Stimulated activated CD8-positive, alpha-beta memory T cell treated with anti-CD3 and anti-CD28 coated beads, Interleukin-7, amount 100 ng/mL, for 1 hour (primary cell): ENCODE measurements at places on chromosomes 2 and 18.

GRCh38 chr2:226720948-226721347 lies 78.7 kb downstream of the IRS1 start:
- no peak for DNase-seq

DNA sequence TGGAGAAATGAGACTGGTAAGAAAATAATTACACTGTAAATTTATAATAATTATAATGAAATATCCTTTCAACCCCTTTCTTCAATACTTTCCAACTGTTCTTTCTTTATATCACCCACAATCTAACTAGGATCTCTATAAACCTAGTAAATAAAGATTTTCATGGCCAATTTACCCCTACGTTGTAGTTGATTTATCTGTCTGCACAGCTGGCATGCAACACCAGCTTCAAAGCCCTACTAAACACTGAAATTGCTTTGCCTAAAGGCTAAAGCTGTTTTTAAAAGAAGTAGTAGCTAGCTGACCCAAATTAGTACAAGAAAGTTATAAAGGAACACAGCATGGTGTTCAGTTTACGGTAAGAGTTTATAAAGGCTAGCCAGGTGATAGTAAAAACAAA lies 140.1 kb downstream of the NOL4 start:
- DNase-seq = no peak

DNA sequence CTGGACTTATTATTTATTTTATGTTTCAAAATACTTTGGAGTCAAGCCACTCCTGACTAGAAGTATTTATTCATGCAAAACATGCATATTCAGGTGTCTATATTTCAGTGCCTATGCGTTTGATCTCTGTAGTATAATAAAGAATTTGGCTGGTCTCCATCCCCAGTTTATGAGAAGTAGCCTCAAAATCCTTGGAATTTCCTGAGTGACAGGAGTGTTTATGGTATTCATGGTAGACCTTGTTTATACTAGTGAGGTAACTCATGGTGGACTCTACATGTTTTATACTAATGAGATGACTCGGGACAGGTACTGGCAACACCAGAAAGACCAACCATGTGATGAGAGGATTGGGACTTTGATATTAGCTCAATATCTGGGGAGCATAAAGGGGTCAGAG lies 43.9 kb upstream of the CSRNP3 start:
- no peak for DNase-seq

DNA sequence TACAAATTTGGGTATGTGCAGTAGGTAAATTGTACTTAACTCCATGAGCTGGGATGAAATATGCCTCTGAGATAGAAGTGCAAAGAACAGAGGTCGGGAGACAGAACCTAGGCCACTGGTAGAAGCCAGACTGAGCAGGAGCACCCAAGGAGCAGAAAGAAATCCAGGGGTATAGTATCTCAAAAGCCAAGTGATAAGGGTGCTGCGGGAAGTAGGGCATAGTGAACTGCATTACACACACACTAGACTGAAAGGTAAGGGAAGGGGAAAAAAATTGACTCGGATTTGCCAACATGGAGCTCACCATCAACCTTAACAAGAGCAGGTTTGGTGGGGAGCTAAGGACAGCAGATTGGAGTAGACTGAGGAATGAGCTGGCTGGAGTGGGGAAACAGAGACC lies 89.3 kb upstream of the TMEM247 start:
- no peak for DNase-seq

- no peak for DNase-seq
Measured at GRCh38 chr2:45218931-45219339, 209.7 kb upstream of the SIX2 start.

DNA sequence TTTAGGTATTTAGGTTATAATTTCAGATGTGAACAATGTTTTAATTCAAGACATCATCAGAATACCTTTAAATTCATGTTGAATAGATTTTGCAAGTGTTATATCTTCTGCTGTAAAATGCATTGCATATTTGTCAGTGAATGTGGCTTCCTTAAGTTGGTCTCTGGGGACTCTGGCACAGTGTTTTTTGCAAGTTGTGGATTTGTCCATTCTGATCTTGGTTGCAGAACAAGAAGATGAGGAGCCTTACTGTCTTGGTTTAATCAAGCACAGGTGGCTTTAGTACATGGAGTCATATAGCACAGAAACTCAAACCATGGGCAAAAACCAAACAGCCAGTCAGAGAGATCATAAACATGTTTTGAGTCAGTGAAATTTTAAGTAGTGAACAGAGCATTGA lies 135.7 kb downstream of the ARHGAP28 start:
- no peak for DNase-seq

DNA sequence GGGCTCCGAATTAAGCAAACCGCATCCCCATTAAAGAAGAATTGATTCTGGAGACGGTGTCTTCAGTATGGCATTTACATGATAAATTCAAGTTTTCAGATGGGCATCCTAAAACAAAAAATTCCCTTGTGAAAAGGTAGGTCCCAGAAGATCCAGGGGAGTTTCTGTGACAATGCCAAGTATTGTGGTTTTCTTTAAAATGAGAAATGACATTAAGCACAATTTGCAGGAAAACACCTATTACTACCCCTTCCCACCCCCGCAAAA lies 689 bp upstream of the YWHAQ start:
- DNase-seq = no peak

DNA sequence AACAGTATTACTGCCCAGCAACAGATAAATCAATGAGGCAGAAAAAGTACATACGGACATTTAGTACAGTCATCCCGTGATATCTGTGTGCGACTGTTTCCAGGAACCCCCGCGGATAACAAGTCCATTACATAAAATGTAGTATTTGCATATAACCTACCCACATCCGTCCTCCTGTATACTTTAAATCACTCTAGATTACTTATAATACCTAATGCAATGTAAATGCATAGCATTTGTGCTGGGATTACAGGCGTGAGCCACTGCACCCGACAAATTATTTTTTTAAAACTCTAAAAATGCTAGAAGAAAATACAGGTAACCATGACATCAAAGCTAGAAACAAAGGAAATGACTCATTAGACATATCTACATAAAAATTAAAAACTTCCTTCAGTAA lies 91.6 kb downstream of the FAM161A start:
- DNase-seq = no peak

GRCh38 chr2:181697571-181697970 lies 17.3 kb upstream of the NEUROD1 start:
- no peak for DNase-seq

- DNase-seq = no peak
Measured at GRCh38 chr18:73896685-73897084, 250.9 kb downstream of the FBXO15 start.

DNA sequence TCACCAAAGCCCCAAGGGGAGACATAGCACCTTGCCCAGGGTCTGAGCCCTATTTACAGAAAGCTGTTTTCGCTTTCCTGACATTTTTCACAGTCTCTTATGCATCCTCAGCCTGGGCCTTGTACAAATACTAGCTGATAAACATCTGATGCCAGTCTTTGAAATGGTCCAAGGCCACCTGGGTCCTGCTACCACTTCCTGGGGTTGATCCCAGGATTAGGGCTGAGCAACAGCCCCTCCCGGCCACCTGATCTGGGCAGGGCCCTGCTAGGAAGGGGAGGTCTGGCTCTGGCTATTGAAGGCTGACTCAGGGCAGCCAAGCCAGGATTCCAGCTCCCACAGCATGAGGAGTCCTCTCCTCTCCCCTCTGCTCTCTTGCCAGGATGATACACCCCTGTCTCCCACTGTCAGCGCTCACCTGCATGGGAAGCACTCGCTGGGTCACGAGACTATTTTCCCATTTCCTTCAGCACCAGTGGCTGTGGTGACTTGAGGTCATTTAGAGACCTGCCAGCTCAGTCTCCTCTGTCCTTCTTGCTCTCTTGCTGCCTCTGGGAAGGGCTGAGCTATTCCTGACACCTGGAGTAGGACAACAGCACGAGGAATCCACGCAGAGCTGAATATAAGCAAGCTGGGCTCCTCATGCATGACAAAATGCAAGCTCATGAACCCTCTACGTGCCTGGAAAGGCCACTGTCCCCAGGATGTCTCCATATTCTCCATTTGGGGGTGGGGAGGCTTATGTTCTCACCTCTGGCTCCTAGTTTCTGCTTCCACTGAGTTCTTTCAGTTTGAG lies 53.0 kb upstream of the LGALSL start:
- no peak for DNase-seq

GRCh38 chr2:228799208-228799588 lies 471.9 kb downstream of the PID1 start:
- DNase-seq = no peak

- no peak for DNase-seq
Measured at GRCh38 chr2:582792-583528, 94.2 kb downstream of the TMEM18 start.

DNA sequence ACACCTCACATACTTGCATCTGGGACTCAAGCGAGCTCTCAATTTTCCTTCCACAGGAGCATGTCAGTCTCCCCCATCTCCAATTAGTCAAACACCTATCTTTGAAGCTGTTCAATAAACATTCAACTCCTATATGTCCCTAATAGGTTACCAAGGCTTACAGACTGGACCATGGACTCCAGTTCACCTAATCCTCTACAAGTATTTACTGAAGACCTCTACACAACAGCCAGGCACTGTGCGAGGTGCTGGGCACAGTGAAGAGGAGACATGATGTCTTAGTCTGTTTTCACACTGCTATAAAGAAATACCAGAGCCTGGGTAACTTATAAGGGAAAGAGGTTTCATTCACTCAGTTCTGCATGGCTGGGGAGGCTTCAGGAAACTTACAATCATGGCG lies 129.9 kb downstream of the MYO5B start:
- DNase-seq = no peak

DNA sequence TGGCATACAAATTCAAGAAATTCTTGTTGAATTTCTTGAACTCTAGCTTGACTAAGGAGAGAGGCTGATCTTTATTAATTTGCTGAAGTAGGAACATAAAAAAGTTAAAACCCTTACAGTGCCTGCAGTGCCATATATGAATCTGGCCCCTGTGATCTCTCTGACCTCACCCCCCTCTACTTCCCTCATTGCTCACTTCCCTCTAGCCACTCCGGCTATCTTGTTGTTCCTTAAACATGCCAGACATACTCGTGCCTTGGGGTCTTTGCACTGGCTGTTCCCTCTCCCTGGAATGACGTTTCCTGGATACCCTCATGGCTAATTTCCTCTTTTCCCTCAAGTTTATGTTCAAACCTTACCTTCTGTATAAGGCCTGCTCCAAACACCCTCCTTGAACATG lies 246.3 kb upstream of the SIX2 start:
- no peak for DNase-seq

DNA sequence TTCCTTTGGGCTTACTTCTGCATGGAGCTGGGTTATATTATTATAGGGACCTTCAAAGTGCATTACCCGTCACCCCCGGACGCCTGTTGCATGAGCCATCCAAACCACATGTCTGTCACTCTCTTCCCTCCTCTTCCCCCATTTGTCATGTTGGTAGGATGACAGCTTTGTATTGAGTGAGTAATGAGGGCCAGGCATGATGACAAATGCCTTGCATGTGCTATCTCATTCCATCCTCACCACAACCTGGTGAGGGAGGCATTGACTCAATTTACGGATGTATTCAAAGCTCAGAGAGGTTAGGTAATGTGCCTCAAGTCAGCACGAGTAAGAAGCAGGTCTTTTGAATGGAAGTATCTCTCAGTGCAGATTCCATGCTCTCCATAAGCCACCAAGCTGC lies 510.5 kb upstream of the TNP1 start:
- no peak for DNase-seq

DNA sequence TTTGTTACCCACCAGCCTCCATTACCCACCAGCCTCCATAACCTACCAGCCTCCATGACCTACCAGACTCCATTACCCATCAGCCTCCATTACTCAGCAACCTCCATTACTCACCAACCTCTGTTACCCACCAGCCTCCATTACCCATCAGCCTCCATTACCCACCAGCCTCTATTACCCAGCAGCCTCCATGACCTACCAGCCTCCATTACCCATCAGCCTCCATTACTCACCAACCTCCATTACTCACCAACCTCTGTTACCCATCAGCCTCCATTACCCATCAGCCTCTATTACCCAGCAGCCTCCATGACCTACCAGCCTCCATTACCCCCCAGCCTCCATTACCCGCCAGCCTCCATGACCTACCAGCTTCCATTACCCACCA lies 133.3 kb upstream of the HS6ST1 start:
- DNase-seq = no peak

- no peak for DNase-seq
Measured at GRCh38 chr2:42844366-42844765, 52.0 kb upstream of the HAAO start.

- DNase-seq = no peak
Measured at GRCh38 chr18:49692906-49693716, 120.2 kb downstream of the ACAA2 start.

DNA sequence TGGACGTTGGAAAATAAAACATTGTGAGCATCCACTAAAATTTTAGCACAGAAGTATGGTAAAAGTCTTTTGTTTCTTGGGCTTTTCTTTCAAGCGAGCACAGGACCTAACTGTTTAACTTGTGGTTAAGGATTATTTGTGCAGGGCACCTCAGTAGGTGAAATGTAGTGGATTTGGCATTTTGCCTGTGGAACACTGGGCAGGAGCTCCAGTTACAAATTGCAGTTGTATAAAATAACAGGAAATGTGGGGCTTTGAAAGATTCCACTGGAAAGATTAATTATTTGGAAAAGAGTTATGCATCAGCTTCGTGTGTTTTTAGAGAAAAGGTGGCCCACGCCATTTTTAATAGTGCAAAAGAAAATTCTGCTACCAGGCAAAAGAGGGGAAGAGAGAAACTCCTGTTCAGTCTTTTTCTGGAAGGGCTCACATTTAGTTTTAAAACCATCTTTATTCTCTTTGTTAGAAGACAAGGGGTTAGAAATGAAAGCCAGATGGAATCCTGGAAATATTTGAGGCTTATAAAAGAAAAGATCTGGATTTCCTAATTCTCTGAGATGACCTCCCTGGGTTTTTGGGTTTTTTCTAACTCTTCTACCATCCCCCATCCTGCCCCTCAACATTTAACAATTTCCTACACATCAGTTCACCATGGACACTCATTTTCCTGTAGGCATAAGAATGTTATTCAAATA lies 144.3 kb upstream of the SERTAD2 start:
- DNase-seq = no peak

DNA sequence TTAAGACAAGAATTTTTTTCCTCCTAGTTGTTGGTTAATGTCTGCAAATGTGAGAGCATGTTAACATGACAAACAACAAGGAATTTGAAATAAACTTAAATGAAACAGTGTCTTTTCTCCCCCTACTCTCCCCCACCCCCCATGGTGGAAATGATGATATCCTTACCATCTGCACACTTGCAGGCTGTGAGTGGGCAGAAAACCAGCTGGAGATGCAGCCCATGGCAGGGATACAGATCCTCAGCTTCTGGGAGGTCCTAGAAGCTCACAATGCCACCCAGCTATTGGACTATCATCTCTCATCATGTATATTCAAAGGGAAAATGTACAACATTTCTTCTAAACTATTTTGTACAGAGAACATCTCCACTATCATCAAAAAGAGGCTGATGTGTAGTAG lies 196.8 kb downstream of the SLC8A1 start:
- no peak for DNase-seq

- peak; percentile 2 for DNase-seq
Measured at GRCh38 chr2:105926960-105927678, 182.4 kb downstream of the NCK2 start.
